NCI-H2081 treated with DMSO at 0.1 percent for 48 hours (cell line): ENCODE measurements at places on chromosomes 3 and 15.

GRCh38 chr3:56810577-56811545 lies 9.1 kb upstream of the ARHGEF3 start:
- DNase-seq = no peak

DNA sequence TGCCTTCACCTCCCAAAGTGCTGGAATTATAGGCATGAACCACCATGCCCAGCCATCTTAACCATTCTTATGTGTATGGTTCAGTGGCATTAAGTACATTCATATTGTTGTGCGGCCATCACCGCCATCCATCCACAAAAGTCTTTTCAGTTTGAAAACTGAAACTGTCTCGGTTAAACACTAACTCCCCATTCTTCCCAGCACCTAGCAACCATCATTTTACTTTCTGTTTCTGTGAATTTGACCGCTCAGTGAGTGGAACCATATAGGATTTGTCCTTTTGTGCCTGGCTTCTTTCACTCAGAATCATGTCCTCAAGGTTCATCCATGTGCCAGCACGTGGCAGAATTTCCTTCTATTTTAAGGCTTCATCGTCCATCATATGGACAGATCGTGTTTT lies 5.8 kb downstream of the MCM2 start:
- no peak for DNase-seq

DNA sequence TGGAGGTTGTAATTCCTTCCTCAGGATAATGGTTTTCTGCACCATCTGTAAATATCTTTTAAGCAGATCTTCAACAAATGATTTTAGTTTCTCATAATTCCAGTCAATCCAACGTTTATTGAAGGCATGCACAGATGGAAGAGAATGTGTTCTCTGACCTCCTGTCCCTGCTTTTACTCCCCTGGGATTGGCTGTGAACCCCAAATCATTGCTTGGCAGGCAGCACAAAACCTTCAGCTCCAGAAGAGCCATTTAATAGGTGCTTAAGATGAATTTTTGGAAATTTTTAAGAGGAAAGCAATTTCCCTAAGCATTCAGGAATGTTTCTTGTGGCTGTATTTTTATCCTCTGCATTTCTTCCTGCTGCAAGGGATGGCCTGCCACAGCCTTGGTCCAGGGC lies 25.5 kb upstream of the THSD4 start:
- DNase-seq = no peak

- DNase-seq = no peak
These were observed 103.0 kb upstream of the TBL1XR1 start for GRCh38 chr3:177300039-177300833.

DNA sequence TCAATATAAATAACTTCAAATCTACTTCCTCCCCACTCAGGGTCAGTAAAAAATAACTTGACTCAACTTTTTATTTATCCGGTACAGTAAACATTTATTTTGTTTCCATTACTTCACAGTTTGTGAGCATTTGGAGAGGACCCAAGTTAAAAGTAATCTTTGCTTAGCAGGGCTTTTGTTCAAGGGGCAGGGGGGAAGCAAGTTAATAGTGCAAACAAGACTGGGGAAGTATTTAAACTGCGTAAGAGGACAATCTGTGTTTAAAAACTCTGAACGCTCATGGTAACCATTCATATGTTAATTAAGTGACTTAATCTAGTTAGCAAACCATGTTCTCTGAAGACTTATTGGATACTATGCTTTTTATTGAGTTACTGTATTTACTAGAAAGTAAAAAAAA lies 346.2 kb downstream of the SLC9A9 start:
- no peak for DNase-seq

DNA sequence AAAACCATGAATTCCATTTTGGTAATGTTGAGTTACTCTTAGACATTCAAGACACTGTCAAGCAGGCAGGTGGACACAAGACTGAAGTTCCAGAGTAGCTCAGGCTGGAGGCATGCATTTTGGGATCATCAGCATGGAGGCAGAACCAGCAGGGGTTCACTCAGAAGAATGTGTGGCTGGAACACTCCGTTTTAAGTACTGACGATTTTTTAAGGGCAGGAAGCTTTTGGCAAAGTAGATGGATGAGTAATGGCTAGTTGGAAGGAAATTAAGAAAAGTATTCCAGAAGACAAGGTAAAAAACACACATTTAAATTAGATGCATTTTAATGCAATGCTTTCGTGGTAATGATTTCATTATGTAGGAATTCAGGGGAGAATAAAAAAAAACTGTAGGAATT lies 420.4 kb downstream of the ROBO2 start:
- no peak for DNase-seq

GRCh38 chr3:141129049-141129448 lies 77.9 kb downstream of the SPSB4 start:
- no peak for DNase-seq

GRCh38 chr15:56929933-56930332 lies 11.5 kb downstream of the TCF12 start:
- DNase-seq = no peak

DNA sequence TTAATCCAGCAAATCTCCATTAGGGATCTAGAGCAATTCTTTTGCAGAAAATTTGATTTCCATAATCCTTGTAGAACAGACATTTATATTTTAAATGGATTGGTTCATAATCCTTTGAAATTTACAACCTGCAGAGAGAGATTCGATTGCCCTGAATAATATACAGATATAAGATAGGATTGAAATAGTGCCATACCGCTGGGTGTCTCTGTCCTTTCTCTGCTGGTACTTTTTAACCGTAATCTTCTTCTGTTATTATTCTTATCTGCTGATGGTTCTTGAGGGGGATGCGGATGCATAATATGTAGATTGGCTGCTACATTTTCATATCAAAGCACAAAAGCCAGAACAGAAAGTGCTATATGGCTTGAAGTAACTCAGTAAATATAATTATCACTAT lies 182.2 kb downstream of the CFAP20DC start:
- DNase-seq = no peak

DNA sequence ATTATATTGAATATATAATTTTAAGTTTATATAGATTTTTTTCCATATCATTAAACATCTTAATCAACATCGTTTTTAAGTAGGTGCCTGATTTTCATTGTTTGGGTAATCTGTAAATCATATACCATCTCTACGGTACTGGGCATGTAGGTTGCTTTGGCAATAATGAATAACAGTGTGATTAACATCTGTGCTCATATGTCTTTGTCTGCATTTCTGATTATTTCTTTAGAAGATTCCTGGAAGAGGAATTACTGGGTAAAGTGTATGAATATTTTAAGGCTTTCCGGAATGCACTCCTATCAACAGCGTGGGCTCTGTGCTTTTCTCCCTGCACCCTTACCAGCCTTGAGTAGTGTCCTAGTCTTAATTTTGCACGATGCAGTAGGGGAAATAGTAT lies 119.8 kb upstream of the LIPC start:
- DNase-seq = no peak

DNA sequence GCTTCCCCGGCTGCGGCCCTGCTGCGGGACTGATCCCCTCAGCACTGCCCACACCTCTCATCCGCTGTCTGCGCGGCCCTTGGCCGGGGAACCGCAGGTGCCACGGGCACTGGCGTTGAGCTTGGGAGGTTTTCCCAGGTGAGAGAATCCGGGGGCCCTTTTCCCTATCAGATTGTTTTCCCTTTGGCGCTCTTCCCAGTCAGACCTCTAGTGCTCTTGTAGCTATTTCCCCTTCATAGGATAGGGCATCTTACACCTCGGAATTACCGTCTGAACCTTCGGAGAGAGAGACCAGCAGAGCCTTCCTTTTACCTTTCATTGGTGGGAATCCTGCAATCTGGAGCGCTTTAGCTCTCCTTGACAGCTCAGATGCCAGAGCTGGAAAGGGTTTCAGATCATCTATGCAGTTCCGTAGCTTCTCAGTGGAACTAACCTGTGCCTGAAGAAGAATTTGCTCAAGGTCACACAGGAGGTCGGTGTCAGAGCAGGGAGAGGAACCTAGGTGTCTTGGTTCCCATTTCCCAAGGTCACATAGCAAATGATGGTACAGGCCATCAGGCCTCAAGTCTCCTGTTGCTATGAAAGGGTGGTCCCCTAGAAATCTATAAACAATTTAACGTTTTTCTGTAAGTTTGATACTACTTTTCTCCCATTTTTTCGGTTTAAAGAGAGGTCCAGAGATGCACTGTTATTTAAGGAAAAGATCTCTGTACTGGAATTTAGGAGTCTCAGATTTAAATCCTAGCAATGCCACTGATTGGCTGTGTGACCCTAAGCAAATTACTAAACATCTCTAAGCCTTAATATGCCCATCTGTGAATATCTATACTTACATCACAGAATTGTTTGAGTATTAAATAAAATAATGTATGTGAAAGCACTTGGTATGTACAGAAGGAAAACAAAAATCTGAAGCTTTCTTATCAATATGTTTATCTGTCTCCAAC lies 916 bp downstream of the IDH3A start:
- no peak for DNase-seq

GRCh38 chr3:112688819-112689218 lies 47.9 kb upstream of the CCDC80 start:
- no peak for DNase-seq

- no peak for DNase-seq
These were observed 396.2 kb upstream of the NAALADL2 start for GRCh38 chr3:174462916-174463315.

DNA sequence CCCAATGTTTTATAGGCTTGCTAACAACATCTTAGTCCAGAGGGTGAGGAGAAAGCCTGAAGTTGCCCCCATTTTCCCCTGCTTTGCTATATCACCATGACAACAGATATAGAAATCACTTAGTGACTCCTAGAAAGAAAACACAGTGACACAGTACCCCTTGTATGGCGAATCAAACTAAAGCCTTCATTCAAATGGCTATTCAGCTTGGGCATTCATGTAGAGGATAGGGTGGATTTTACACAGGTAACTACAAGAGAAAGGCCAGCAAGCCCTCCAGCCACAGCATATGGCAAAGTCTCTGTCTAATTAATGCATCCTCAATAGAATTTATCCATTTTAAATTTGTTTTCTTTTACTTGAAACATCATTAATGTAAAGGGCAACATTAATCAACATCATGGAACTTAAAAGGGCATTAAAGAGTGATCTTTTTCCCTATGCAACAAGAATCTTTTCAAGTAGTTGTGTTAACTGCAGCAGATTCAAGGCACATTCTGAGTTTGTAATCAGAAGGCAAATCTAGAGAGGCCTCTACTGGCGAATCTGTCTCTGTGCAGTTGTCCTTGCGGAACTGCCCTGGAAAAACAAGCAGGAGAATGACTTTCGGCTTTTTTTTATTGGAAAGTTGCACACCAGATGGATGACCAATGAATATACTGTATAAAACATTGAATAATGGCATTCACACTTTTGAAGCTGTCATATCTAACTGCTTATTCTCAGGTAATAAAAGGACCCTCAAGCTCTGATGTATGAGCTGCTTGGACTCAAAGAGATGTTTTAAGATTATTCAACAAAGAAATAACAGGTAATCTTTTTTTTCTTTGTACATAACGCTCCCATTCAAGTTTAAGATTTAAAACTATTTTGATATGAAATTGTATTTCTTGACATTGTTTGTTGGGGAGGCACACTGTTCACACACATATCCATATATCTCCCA lies 621.7 kb upstream of the AGTR1 start:
- peak; percentile 64 for DNase-seq

DNA sequence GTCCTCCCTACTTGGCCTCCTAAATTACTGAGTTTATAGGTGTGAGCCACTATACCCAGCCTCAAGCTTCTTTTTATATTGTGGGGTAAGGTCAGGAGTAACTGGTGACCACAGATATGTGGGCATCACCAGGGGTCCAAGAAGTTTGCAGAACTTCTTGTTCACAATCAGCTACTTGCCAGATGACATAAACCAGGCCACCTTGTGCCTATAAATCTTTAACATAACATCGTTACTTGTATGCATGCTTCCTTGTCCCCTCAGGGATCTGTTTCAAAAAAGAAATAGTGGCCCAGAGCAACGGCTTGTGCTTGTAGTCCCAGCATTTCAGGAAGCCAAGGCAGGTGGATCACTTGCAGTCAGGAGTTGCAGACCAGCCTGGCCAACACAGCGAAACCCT lies 115.1 kb upstream of the FAM174B start:
- DNase-seq = no peak

DNA sequence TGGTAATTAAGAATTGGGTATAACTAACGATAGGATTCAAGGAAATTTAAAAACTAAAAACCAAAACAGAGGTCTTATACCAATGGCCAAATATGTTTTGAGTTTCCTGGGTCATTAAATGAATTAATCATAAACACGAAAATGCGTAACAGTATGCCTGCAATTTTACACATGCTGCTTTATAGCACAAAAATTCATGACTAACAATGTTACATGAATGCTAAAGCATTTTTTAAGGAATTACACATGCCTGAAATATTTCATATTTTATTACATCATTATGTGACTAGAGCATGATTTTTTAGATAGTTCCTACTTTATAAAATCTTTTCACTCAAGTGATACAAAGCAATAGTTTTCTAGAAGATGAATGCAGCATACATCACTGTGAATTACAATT lies 74.7 kb downstream of the ZNF148 start:
- DNase-seq = no peak

DNA sequence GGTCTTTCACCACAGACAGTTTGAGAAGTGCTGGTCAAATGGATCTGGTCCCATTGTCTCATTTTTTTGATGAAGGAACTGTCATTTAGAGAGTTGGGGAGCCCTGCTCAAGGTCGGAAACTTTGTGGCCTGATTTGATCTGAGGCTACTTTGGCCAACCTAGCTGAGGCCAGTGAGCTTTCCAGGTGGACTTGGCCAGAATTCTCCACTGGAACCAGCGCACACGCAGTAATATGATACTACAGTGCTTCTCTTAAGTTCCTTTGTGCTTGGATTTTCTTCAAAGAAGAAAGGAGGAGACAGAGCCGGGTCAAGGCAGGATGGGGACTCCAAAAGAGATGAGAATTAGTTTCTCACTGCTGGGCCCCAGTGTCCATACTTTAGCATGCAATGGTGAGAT lies 50.5 kb downstream of the CCNB2 start:
- no peak for DNase-seq

- DNase-seq = no peak
These were observed 64.7 kb downstream of the ADAMTS9 start for GRCh38 chr3:64623125-64623524.

GRCh38 chr15:78140292-78140691 lies 8.9 kb upstream of the IDH3A start:
- DNase-seq = no peak

- DNase-seq = no peak
These were observed 51.1 kb downstream of the STRIT1 start for GRCh38 chr3:155242342-155242741.

DNA sequence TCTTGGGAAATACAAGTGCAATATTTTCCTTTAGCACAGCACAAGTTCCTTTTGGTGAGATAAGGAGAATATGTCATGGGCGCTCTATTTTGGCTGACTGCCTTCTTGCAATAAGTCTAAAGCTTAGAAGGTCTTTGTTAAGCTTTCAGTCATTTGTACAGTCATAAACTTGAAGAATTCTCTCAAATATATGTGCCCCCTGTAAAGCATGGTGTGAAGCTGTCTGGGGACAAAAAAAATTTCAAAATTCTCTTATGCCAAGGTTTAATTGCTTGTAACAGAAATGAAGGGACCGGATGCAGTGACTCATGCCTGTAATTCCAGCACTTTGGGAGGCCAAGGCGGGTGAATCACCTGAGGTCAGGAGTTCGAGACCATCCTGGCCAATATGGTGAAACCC lies 21.7 kb upstream of the ARID3B start:
- no peak for DNase-seq
